CD4-positive, alpha-beta T cell treated with Interleukin-4 for 1 hour (primary cell): ENCODE measurements at places on chromosomes 13 and 19.

DNA sequence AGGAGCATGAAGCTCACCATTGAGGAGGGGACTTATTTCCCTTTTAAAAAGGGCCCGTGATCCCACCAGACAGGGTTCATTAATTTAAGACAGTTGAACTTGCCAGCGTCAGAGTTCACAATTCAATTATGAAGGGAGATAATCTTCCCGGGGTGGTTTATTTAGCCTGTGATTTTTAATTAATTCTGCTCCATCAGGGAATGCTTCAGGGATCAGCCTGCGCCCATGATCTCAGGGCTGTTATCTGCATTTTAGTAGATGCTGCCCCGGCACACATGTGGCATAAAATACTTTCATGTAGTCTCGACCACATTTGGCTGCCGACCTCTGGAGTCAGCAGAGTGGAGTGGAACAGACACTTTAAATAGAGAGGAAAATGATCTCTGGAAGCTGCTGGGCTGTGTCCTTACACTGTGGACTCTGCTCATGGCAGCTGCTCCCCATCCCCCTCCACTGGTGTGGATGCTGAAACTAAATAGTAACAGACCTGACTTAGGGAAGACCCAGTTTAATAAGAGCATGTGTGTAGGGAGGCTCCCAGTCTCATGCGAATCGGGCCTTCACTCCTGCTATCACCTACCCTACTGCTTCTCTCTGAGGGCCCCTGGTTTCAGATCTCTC, 256.9 kb downstream of the TEX29 start:
- DNase-seq: no peak

GRCh38 chr19:40253611-40254092, 27.2 kb upstream of the CCNP start:
- no peak for DNase-seq

DNA sequence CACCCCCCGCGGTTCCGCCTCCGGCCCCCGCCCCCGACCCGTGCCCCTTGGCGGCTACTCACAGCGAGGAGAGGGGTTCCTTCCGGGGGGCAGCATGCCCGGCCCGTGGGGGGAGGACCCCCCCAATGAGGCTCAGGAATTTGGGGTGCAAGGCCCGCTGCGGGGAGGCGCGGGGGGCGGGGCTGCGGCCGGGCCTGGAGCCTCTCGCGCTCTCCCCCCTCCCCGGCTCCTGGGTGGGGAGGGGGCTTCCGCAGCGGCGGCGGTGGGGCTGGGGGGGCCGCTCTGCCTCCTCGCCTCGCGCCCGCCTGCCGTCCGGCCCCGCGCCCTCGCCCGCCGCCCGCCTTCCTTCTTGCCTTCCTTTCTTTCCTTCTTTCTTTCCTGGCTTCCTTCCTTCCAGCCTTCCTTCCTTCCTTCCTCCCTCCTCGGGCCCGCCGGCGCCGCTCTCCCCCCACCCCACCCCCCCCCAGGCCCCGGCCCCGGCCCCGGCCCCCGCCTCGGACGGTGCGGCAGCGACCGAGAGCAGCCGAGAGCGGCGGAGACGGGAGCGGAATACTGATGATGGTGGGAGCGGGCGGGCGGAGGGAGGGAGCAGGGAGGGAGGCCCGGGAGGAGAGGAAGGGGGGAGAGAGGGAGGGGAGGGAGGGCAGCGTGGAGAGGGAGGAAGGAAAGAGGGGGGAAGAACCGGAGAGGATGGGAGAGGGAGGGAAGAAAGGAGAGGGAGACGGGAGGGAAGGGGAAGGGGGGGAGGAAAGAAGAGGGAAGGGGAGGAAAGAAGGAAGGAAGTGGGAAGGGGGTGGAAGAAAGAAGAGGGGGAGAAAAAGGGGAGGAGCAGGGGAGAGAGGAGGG, at the start of gene LRRC4B:
Gene LRRC4B, minus strand, starts transcription at position 554 of the 846 bp plus-strand sequence. CDS start 19,597 bp downstream, outside the sequence.
- DNase-seq: no peak

DNA sequence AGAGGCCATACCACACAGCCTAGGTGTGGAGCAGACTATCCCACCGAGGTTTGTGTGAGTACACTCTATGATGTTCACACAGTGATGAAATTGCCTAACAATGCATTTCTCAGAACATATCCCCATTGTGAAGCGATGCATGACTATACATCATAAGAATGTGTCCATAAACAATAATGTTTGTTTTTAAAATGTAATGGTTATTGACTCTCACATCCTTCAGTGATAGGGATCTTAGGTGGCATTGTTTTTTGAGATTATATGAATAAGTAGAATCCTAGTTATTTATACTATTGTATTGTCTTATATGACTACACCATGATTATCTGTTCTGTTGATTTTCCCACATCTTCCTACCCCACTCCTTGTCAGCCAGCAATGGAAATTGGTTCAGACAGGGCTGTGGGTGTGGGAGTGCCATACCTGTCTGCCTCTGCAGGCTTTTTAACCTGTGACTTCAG, 13.6 kb downstream of the CCNA1 start:
- DNase-seq: no peak

- peak; percentile 61 for DNase-seq
Measured at GRCh38 chr19:12665281-12665573, 1.3 kb downstream of the MAN2B1 start.

GRCh38 chr13:48644951-48645350, 8.8 kb upstream of the CYSLTR2 start:
- DNase-seq: no peak

- no peak for DNase-seq
Measured at GRCh38 chr13:78606471-78607408, 3.4 kb upstream of the POU4F1 start.

DNA sequence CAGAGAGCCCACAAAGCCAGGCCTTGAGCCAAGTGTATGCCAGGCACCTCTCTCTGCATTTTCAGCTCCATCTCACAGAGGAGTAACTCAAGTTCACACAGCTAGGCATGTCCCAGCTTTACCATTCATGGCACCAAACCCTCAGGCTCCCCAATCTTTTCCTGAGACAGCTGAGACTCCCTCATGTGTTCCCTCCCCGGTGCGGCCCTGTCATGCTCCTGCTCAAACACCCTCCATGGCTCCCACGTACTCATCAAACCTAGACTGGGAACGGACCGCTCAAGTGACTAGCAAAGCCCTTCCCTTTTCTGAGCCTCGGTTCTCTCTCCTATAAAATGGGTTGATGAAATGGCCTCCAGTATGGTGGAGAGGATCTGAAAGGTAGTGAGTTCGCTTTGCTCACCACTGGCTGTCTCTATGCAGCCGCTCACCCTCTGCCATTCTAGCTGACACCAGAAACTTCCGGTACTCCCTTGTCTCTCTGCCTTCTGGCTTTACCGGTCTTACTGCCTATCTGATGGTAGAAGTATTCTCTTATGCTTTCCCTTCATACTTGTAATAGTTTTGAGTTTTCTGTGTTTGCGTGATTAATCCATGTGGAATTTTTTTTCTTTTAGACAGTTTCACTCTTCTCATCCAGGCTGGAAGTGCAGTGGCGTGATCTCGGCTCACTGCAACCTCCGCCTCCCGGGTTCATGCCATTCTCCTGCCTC, 7.8 kb upstream of the SLC44A2 start:
- no peak for DNase-seq

DNA sequence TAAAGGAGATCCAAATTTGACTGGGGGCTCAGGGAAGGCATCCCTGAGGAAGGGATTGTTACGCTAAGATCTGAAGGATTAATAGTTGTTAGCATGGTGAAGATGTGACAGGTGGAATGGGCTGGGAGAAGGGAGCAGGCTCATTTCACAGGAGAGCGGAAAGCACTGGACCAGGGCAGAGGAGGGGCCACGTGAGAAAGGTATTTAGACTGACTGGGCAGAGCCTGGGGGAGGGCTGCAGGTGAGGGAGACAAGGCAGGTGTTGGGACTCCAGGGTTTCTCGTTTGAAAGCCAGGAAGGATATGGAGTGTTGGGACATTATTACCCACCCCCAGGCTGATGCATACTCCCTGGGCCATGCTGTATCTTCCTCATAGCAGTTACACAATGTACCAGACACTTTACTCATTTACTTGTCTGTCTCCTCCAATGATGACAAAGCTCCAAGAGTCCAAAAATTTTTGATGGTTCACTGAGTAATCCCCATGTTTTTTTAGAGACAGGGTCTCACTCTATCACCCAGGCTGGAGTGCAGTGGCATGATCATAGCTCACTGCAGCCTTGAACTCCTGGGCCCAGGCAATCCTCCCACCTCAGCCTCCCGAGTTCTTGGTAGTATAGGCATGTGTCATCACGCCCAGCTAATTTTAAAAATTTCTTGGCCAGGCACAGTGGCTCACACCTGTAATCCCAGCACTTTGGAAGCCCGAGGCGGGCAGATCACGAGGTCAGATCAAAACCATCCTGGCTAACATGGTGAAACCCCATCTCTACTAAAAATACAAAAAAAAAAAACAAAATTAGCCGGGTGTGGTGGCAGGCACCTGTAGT, 2.3 kb downstream of the TRAPPC6A start:
- DNase-seq: no peak

DNA sequence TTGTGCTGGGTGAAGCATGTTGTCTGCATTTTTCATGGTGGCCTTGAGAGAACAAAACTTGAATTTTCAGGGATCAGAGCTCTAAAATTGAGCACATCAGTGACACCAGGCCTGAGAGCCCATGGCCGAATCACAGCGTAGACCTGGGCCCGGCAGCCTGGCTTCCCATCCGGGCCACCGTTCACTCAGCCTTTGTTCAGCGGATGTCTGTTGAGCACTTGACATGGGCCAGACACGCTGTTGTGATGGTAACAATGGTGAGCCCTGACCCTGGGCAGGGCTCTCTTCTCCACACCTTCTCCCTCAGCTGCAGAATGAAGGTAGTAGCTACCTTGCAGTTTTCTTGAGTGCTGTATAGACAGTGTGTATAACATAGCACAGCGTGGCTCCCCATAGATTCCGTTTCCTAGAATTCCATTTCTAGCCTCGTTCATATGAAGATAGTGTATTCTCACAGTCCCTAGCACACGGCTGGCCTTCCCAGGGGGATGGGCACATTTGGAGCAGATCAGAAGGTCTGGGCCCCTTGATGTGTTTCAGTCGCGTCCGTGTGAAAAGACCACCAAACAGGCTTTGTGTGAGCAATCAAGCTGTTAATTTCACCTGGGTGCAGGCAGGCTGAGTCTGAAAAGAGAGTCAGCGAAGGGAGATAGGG, 75.3 kb downstream of the RAB20 start:
- DNase-seq: no peak

- DNase-seq: no peak
Measured at GRCh38 chr13:52954838-52955237, 73.8 kb upstream of the OLFM4 start.

DNA sequence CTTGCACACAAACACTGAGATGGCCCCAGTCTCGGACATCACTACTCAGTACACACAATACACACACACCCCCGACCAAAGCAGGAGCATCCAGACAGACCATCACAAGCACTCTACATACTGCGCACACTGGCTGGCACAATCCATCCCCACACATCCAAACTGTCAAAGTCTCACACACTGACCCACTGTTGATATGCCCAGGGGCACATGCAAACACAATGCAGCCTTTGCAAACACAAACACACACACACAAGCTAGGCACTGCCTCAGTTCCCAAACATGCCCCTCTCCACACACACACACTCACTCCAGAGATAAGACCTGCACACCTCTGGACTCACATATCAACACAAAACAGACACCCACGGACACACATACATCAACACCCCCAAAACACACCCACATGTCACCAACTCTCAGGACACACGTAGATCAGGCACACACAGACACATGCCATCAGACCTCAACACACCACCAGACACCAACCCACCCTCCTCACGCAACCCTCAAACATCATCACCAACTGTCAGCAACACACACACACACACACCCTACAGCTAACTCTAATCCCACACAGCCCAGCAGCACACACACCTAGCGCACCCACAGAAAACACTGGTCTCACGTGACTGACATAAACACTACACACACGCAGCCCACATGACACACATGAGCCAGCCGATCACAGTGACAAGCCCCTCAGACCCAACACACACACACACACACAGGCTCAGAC, 1.9 kb downstream of the BBC3 start:
- peak; percentile 70 for DNase-seq

DNA sequence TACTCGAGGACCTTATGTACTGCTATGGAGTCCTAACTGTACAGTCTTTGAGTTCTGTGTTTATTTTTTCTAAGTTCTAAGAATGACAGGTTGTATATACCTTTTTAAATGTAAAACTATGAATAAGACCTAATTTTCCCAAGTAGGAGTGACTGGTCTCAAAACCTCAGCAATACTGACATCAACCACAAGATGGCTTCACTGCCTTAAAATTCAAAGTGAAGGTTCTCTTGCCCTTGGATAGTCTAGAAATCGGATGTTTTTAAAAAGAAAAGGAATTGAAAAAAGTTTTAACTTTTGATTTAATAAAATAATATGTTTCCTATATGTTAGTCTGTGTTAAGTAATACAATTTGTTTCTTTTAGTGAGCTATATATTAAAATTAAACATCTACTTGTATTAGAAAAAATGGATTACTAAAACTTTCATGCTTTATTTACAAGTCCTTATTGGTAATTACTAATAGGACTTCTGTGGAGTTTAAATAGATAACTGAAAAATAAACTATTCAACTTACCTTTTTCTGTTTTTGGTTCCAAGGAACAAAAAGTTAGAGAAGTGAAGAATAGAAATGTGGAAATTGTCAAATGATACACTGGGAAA, 52.0 kb downstream of the TDRD3 start:
- peak; percentile 35 for DNase-seq

- no peak for DNase-seq
Measured at GRCh38 chr19:45701676-45702075, 9.2 kb downstream of the QPCTL start.

GRCh38 chr13:74093691-74094090, 40.5 kb downstream of the KLF12 start:
- DNase-seq: no peak

GRCh38 chr13:51675385-51675784, 91.1 kb downstream of the WDFY2 start:
- DNase-seq: no peak

DNA sequence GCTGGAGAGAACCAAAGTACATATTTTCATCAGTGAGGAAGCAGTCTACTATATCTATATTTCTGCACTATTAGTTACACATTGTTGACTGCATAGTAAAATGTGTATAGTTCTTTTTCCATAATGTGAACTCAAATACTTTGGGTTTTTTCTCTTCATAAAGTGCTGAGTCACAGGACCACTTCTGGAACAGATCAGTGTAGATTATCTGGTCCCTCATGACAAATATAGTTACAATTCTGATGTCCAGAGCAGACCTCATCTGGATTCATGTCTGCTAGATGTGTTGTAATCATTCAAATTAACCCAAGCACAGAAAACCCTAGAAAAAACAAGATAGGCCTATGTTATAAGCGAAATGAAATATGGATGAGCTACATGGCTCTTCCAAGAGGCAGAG, 171.4 kb downstream of the SUCLA2 start:
- no peak for DNase-seq

DNA sequence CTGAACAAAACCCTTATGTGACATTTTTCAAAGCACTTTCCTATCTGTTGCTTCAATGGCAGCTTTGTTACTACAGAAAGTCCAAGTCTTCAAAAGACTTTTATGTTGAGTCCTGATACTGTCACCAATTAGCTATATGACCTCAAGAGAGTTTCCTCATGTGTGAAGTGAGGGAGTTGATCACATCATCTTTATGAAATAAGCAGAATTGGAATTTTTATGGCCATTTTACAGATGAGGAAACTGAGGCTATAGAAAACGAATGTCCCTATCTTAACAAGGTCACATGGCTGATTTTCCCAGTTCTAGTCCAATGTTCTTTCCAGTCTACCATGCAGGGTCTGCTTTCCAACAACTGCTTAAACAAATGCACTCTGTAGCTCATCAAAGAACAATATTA, 2.6 kb downstream of the TNFRSF19 start:
- DNase-seq: no peak

GRCh38 chr19:35375505-35376307, 4.8 kb downstream of the GPR42 start:
- no peak for DNase-seq

- no peak for DNase-seq
Measured at GRCh38 chr19:44744871-44745332, 3.6 kb upstream of the BCL3 start.

GRCh38 chr13:111953546-111954178, 113.3 kb upstream of the SOX1 start:
- no peak for DNase-seq
